Heart right ventricle (tissue), 16 donors: ENCODE measurements at places on chromosomes 13 and 19. TPM values are rescaled to one million over a fixed set of nuclear protein-coding genes. Genes with fewer than 3 reads are reported as not detected.

Gene CEACAM4
- total RNA-seq = not detected

Gene RUBCNL
- total RNA-seq = 0.76 TPM

Gene C13orf42
- total RNA-seq = not detected

Gene RASL11A
- total RNA-seq = 1.8 TPM

Gene PEG3
- total RNA-seq = 6.9 TPM

Gene ZNF134
- total RNA-seq = 13.1 TPM

Gene SAFB2
- total RNA-seq = 50.2 TPM

Gene ZNF878
- total RNA-seq = not detected

Gene PPP5C
- total RNA-seq = 75.6 TPM
